Naive thymus-derived CD8-positive, alpha-beta T cell (primary cell): ENCODE measurements at places on chromosomes 2 and 18. TPM values are rescaled to one million over a fixed set of nuclear protein-coding genes. Genes with fewer than 3 reads are reported as not detected.

DNA sequence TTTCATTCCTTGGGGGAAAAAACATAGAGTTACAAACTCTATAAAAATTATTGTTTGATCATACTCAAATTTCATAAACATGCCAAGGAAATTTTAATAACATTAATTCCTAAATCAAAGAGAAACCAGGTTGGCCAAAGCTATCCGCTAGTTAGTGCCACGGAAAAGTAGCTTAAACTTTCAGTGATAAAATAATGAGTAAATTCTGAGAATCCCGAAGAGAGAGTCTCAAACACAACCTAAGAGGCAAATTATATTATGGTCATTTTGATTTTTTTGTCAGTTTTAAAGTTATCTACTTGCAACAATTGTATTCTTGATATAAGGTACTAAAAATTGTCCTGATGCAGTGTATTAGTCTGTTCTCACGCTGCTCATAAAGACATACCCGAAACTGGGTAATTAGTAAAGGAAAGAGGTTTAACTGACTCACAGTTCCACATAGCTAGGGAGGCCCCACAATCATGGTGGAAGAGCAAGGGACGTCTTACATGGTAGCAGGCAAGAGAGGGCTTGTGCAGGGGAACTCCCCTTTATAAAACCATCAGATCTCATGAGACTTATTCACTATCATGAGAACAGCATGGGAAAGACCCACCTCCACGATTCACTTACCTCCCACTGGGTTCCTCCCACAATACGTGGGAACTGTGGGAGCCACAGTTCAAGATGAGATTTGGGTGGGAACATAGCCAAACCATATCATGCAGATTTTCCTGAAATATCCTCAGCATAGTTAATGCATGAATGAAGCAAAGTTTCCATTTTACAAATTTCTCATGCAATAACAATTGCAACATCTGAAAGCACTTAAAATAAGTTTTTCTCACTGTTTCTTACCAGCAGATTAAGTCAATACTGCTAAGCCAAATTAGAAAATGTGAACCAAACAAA, 205.9 kb upstream of the STK17B start:
- H3K27ac ChIP-seq, result no peak overlapping the region
- H3K36me3 ChIP-seq, result no peaks in the 10 kb centered on the region
- peaks cover 4% of the 10 kb centered on the region for H3K27me3 ChIP-seq
- no peak for DNase-seq

DNA sequence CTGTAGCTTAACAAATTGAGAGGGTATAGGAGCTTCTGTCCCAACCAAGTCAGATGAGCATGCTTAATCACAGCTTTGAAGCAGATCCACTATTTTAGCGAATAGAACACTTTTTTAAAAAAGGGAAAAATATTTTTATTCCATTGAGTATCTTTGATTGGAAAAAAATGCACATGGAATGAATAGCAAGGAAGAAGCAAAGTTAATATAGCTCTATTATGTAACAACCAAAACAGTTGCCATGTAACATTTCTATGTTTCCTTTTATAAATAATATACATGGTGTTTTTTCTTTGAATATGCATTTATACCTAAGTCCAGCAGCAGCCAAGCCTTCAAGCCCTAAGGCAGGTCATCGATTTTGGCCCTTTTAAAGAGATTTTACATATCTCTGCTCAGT, 21.4 kb upstream of the SPTBN1 start:
- H3K27me3 ChIP-seq, result peaks cover 4% of the 10 kb centered on the region
- no peak for DNase-seq
- no peak overlapping the region for H3K4me3 ChIP-seq
- no peak overlapping the region for H3K27ac ChIP-seq

DNA sequence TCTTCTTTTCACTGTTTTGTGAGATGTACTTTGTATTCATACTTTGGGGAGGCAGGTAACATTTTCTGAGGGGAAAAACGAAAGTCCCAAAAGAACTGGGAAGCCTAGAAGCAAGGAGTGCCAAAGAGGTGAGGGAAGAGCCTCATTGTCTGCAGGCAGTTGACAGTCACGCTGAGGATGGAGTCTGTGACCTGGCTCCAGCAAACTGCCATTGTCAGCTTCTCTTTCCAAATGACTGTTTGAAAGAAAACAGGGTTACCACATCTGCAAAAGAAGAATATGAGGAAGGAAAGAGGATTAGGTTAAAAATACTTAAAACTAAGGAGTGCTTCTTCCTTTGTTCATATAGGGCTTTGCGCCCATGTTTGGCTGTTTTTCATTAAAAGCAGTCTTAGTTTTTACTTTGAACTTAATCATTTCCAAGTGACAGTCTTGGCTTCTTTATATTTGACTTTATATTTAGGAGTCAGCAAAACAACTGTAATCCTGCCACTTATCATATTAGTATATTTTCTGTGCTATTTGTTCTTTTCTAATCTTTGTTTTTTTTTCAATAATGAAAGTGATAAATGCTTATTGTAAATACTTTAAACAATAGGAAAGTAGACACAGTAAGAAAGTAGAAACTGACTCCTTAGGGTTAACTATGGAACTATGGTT, 35.0 kb downstream of the CERS6 start:
- H3K27me3 ChIP-seq, result no peaks in the 10 kb centered on the region
- H3K4me3 ChIP-seq, result peak overlapping the region; percentile 76
- no peak for DNase-seq
- peak overlapping the region; percentile 85 for H3K27ac ChIP-seq

- H3K27ac ChIP-seq, result no peak overlapping the region
- no peak for DNase-seq
- no peaks in the 10 kb centered on the region for H3K27me3 ChIP-seq
- H3K4me3 ChIP-seq, result no peak overlapping the region
- no peaks in the 10 kb centered on the region for H3K36me3 ChIP-seq
These were observed 14.4 kb upstream of the RPE start for GRCh38 chr2:209988010-209988409.

GRCh38 chr2:1990724-1991123, 246.4 kb upstream of the PXDN start:
- H3K4me1 ChIP-seq, result peaks cover 25% of the 10 kb centered on the region
- no peak for DNase-seq
- H3K27me3 ChIP-seq, result peaks cover 15% of the 10 kb centered on the region
- no peak overlapping the region for H3K4me3 ChIP-seq
- no peak overlapping the region for H3K27ac ChIP-seq

DNA sequence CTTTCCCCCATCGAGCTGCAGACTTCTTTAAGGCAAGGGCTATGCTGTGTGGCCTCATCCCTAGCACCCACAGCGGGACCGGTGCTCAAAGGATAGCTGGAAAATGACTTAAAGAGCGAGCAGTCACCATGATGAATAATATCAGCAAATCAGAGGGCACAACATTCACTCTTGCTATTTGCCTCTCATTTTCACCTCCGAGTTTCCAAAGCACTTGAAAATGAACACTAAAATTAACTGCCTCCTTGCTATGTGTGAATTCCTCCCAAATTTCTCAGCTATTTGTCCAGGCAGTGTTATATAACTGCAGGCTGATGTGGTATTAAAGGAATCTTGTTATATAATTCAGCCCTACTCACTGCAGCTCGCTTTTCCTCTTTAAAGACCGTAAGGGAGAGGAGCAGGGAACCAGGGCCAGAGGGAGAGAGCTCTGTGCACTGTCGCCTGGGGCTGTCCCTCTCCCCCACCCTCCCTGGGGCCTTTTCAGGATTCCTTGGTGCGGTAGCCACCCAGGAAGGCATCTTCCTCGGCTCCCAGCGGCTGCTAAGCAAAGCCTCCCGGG, 1.4 kb downstream of the CYS1 start:
- DNase-seq, result no peak
- peaks cover 5% of the 10 kb centered on the region for H3K4me1 ChIP-seq
- H3K36me3 ChIP-seq, result peaks cover 5% of the 10 kb centered on the region

GRCh38 chr2:135709992-135710391, 31.7 kb upstream of the UBXN4 start:
- peaks cover 30% of the 10 kb centered on the region for H3K36me3 ChIP-seq
- DNase-seq, result peak; percentile 69
- H3K4me3 ChIP-seq, result no peak overlapping the region
- H3K27ac ChIP-seq, result peak overlapping the region; percentile 0
- H3K27me3 ChIP-seq, result no peaks in the 10 kb centered on the region

GRCh38 chr2:6574121-6574520, 291.6 kb downstream of the CMPK2 start:
- H3K4me3 ChIP-seq, result no peak overlapping the region
- DNase-seq, result no peak
- no peaks in the 10 kb centered on the region for H3K36me3 ChIP-seq
- H3K27ac ChIP-seq, result no peak overlapping the region
- no peaks in the 10 kb centered on the region for H3K4me1 ChIP-seq

Gene TRIM43
- not detected for total RNA-seq

DNA sequence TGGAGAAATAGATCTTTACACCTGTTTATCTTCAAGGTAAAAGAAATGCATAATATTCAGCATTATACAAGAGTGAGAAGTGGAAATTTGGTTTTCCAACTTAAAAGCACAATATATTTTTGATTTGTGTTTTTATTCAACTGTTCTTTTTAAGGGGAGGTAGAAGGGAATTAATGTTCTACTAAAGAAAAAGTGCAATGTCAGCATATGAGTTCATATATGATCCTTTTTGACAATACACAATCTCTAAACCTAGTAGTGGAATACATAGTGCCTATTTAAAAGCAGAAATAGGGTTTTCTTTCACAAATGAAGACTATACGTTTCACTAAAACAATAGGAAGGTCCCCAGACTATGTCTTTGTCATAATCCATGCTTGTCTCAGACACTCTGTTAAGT, 63.2 kb upstream of the ATP5MC3 start:
- H3K4me3 ChIP-seq, result no peak overlapping the region
- H3K27ac ChIP-seq, result no peak overlapping the region
- peaks cover 27% of the 10 kb centered on the region for H3K27me3 ChIP-seq
- DNase-seq, result no peak
- H3K36me3 ChIP-seq, result no peaks in the 10 kb centered on the region
- H3K4me1 ChIP-seq, result no peaks in the 10 kb centered on the region

DNA sequence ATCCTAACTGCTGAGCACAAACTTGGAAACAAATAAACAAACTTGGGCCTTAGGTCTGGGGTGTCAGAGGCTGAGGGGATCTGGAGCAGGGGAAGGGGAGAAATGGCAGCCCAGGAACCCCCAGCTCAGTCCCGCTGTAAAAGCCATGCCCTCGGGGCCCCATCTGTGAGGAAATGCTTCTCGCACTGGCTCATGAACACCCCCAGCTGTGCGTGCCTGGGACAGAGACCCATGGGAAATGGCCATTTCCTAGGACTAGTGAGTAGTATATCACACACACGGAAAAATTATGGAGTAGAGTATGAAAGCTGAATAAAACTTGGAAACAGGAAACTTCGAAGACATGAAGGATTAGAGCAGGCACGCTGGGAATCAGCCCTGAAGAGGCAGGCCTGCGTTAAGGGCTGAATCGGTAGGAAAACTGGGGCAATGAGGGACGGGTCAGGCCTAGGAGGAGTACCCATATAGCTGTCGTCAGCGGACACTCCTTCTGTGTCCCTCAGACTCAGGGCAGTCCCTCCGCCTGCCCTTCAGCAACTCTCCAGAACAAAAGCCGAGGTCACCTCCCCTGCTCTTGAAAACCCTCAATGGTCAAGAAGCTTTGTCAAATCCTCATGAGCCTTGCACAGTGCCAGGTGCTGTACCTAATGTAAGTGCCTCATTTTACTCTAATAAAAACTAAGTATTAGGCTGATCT, 120.8 kb upstream of the ODC1 start:
- DNase-seq, result no peak
- H3K27ac ChIP-seq, result no peak overlapping the region
- H3K4me3 ChIP-seq, result no peak overlapping the region
- peaks cover 64% of the 10 kb centered on the region for H3K36me3 ChIP-seq

Gene CD8B2
- total RNA-seq, result 13.1 TPM

Gene AOX1
- not detected for total RNA-seq

Gene SCN3A
- total RNA-seq, result 0.27 TPM

DNA sequence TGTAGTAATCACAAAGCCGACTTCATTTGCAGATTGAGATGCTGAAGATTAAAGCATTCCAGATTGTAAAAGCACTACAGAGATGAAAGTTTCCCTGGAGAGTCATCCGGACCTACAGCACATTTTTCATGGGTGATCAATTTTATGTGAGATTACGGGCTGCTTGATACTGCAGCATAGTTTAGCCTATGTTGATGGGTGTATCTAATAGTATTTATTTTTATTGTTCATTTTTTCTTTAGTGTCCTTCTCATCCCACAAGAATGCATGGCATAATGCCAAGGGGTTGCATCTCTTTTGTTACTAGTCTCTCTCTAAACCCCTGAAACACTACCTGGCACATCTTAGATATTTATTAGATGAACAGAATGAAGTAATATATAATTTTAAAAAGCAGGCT, 240.4 kb downstream of the MBD2 start:
- no peak for DNase-seq
- no peak overlapping the region for H3K4me3 ChIP-seq
- H3K36me3 ChIP-seq, result no peaks in the 10 kb centered on the region
- peaks cover 7% of the 10 kb centered on the region for H3K27me3 ChIP-seq
- H3K27ac ChIP-seq, result no peak overlapping the region

Gene SIGLEC15
- total RNA-seq, result not detected

Gene PER2
- total RNA-seq, result 10.3 TPM

- no peaks in the 10 kb centered on the region for H3K27me3 ChIP-seq
- H3K4me3 ChIP-seq, result no peak overlapping the region
- H3K4me1 ChIP-seq, result peaks cover 3% of the 10 kb centered on the region
- H3K27ac ChIP-seq, result no peak overlapping the region
- DNase-seq, result no peak
These were observed 154.7 kb downstream of the MAP2 start for GRCh38 chr2:209578394-209579001.

GRCh38 chr2:216279031-216279430, 93.3 kb downstream of the MARCHF4 start:
- peaks cover 7% of the 10 kb centered on the region for H3K4me1 ChIP-seq
- no peak for DNase-seq
- no peaks in the 10 kb centered on the region for H3K27me3 ChIP-seq
- H3K4me3 ChIP-seq, result no peak overlapping the region
- H3K27ac ChIP-seq, result no peak overlapping the region

GRCh38 chr2:183185534-183185933, 61.3 kb downstream of the NUP35 start:
- H3K36me3 ChIP-seq, result peaks cover 91% of the 10 kb centered on the region
- DNase-seq, result no peak
- no peak overlapping the region for H3K27ac ChIP-seq
- no peak overlapping the region for H3K4me3 ChIP-seq
- H3K4me1 ChIP-seq, result no peaks in the 10 kb centered on the region
- H3K27me3 ChIP-seq, result no peaks in the 10 kb centered on the region

DNA sequence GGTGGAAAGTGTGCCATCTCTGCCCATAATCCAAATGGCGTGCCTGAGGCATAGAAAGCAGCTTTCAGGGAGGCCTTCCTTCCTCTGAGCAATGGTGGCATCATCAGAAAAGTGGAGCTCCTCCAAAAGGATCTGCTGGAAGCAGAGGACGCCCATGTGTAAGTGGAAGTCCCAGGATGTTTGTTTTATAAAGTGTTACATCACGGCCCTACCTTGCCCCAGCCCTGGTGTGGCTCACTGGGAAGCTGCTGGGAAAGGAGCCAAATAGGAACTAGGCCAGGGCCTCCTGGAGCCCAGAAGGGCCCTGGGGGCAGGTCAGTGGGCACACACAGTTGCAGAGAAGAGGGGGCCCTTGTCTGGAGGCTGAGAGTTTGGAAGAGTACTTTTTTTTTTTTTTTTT, 4.2 kb upstream of the ODC1 start:
- no peak overlapping the region for H3K4me3 ChIP-seq
- H3K4me1 ChIP-seq, result peaks cover 22% of the 10 kb centered on the region
- no peak overlapping the region for H3K27ac ChIP-seq
- H3K27me3 ChIP-seq, result no peaks in the 10 kb centered on the region
- no peak for DNase-seq

Gene TOGARAM2
- 0.75 TPM for total RNA-seq

GRCh38 chr2:99776906-99777646, 287.3 kb upstream of the REV1 start:
- no peak overlapping the region for H3K4me3 ChIP-seq
- H3K36me3 ChIP-seq, result no peaks in the 10 kb centered on the region
- H3K27me3 ChIP-seq, result peaks cover 2% of the 10 kb centered on the region
- DNase-seq, result no peak
- H3K4me1 ChIP-seq, result no peaks in the 10 kb centered on the region
